Central memory CD4-positive, alpha-beta T cell (primary cell): ENCODE measurements at places on chromosomes 3 and 15.
A peak's percentile ranks its signal among the peaks of the same experiment; 100 is the strongest.

DNA sequence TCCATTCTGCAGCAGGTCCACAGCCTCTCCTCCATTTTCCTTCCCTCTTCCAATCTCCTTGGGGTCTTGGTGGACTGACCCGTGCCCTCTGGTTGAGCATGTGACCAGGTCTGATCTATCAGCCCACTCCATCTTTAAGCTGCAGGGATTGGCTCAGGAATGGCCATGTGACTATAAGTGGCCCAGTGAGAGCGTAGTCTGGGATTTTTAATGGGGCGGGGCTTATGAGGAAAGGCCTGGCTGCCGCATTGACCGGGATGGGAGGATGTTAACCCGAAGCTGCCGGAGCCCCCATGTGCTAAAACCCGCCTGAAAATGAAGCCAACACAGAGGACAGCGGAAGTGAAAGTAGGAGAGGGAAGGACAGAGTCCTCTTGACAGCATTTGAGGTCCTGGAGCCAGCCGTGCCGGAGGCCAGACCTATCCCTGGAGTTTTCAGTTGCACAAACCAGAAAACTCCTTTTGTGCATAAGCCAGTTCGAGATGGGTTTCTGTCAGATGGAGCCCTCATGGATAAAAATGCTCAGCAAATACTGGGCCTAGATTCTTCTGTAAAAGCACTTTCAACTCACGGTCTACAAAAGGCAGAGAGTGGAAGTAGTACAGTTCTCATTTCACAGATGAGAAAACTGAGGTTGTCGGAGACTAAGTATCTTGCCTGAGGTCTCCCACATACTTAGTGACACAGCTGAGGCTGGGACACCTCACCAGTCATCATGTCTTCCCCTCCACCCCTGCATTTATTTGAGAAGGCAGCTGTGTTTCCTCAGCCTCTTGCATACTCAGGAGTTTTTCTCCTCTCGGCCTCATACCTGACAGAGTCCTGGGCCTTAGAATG, 61.9 kb downstream of the ATP2B2 start:
- DNase-seq: no peak

- no peak for DNase-seq
Observed at GRCh38 chr3:47429476-47430270, 46.1 kb downstream of the SCAP start.

GRCh38 chr15:95439922-95440376, 890.6 kb upstream of the NR2F2 start:
- no peak for DNase-seq

DNA sequence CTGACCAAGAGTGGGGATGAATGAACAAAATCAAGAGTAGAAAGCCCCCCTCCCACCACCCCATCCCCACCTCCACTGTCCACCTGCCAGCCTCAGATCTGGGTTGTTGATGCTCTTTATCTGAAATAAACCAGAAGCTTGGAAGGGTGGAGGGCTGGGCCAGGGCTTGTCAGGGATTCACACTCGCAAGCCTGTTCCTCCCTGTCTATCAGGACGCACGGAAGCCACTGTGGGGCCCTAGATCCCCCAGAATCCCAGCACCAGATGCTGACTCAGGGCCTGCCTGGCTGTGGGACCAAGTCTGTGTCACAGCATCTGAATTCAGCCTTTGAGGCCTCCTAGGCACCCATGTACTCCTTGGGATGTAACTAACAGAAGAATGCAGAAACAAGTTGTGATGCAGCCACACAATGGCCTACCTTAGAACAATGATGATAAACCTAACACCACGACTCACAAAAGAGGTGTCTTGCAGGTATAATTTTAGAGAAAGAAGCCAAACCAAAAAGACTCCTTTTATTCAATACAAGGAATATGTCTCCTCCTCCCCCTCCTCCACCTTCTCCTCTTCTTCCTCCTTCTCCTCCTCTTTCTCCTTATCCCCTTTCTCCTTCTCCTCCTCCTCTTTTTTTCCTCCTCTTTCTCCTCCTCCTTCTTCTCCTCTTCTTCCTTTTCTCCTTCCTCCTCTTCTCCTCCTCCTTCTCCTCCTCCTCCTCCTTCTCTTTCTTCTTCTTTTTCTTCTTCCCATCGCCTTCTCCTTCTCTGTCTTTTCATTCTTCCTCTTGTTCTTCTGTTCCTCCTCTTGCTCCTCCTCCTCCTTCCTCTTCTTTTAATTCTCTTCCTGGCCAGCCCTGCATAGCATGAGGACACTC, 234.7 kb downstream of the PLCL2 start:
- DNase-seq: no peak

DNA sequence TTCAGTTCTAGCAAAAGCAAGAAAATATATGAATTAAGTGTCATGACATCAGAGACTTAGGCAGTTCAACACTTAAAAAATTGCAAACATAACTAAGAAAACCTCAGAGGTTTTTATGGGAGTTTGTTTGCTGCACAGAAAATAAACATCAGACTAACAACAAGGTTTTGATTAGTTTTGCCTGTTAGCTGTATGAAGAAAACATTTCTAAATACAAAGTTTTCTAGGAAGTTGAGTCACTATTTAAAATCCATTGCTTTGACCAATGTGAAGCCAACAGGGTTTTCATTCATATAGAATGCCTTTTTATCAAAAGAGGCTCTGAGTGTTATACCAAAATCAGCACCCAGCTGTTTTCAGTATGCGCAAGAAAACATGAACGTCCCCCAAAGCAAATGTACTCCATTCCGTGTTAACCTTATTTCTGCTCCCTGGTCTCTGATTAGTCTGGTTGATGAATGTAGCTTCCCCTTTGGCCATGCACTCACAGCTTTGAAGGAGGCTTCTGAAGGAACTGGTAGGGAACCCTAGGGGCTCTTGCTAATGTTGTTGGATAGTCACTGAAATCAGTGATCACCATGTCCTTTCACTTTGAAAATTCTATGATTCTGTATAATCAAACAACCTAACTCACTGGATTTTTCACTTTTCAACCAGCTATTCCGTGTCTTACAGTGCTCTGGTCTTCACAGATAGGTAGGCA, 89.6 kb upstream of the TSEN2 start:
- DNase-seq: no peak

DNA sequence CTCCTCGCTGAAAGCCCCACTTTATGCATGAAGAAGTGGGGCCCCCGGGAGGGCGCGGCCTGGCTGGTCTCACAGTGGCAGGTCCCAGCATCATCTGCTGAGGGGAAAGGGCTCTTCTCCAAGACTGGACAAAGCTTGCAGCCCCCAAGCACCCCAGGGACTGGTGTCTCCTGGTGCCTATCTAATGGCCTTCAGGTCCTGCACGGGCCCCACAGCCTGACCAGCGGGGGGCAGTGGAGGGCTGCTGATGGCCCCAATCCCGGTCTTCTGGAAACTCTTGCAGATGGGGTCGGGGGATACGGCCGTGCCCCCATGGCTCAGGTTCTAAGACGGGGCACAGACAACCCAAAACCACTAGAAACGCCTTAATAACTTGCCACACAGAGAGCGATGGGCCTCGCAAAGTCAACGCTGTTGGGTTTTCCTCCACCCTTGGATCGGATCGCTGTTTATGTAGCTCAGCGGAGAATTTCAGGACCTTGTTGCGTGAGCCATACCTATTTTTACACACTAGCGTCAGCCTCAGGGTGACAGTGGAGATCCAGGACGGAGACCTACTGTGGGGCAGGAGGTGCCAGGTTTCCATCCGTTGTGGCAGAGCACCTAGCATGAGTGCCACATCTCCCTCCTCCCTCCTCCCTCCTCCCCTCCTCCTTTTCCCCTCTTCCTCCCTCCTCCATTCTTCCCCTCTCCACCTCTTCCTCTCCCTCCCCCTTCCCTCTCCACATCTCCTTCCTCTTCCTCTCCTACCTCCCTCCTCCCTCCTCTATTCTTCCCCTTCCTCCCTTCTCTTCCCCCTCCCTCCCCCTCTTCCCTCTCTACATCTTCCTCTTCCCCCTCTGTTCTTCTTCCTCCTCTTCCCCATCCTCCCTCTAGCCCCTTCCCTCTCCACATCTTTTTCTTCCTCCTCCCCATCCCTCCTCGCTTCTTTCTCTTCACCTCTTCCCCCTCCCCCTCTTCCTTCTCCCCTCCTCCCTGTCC, 79.3 kb upstream of the ALDH1L1 start:
- DNase-seq: no peak

- no peak for DNase-seq
Observed at GRCh38 chr3:30227571-30228301, 378.7 kb upstream of the TGFBR2 start.

GRCh38 chr3:177057768-177058167, 139.5 kb downstream of the TBL1XR1 start:
- peak; percentile 20 for DNase-seq

GRCh38 chr15:25682340-25682739, 180.8 kb downstream of the ATP10A start:
- DNase-seq: no peak
